ENCODE measurements at places on chromosomes 7 and 10. TPM values are rescaled to one million over a fixed set of nuclear protein-coding genes. Genes with fewer than 3 reads are reported as not detected.

DNA sequence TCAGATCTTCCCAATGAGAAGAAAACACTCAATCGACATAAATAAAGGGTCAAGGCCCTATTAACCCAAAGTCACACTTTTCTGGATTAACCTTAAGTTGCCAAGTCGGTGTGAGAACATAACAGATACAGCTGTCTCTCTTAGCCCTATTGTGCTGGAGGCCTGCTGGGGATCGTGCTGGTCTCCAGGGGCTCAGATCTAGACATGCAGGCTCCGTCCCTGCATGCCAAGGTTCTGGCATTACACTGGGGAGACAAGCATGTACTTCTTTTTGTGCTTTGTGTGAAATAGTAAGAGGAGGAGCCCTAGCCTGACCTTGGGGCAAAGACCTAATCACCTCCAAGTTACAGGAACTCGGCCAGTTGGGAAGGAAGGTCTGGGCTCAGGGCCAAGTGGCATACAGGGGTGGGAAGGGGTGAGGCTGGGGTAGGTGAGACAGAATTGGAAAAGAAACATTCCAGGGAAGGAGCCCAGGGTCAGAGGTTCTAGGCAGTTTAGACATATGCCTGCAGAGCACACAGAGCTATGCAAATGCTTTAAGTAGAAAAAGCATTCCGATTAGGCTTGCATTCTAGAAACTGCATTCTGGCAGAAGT lies 216.4 kb downstream of the HECW1 start:
- H3K27me3 ChIP-seq: no peaks in the 10 kb centered on the region
- no peak for DNase-seq
- H3K4me3 ChIP-seq: no peak overlapping the region
- H3K4me1 ChIP-seq: no peaks in the 10 kb centered on the region
- H3K36me3 ChIP-seq: peaks cover 3% of the 10 kb centered on the region

DNA sequence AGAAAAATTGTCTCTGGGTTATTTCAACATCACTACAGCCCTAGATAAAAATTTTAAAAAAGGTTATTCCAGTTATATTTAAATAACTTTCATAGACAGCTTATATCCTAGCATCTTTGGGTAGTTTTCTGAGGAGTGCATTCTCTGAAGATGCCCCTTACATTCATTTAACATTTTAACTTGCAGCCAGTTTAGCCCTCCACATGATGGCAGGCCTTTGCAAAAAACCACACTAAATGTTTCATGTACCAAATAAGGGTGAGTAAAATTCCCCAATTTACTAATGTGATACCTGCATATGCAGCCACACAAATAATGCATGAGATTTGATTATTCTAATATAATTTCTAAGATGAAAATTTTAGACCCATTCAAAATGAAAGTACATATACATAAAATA lies 108.4 kb upstream of the ZWINT start:
- no peak overlapping the region for H3K4me3 ChIP-seq
- no peaks in the 10 kb centered on the region for H3K27me3 ChIP-seq
- H3K36me3 ChIP-seq: no peaks in the 10 kb centered on the region
- H3K27ac ChIP-seq: no peak overlapping the region

GRCh38 chr7:122975341-122975740 lies 20.2 kb downstream of the TAS2R16 start:
- H3K27ac ChIP-seq: no peak overlapping the region
- peak; percentile 33 for DNase-seq
- H3K36me3 ChIP-seq: no peaks in the 10 kb centered on the region
- H3K27me3 ChIP-seq: 0 out of 2 replicates have a peak, but pooled peaks cover 6% of the 10 kb centered on the region
- no peak overlapping the region for H3K4me3 ChIP-seq

DNA sequence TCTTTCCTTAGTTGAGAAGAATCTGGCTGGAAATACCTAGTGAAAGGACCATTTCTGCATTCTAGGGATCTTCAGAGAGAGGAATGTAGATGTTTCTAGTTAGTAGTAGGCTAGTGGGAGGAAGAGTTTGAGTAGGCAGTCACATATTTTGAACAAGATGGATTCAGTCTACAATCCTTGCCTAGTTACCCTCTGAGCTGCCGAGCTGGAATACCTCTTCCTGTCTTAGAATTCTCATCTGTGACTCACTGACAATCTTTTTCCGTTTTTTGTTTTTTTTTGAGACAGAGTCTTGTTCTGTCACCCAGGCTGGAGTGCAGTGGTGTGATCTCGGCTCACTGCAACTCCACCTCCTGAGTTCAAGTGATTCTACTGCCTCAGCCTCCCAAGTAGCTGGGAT lies 30.7 kb upstream of the PLPP4 start:
- no peaks in the 10 kb centered on the region for H3K27me3 ChIP-seq
- H3K4me1 ChIP-seq: peaks cover 26% of the 10 kb centered on the region
- no peak for DNase-seq
- no peaks in the 10 kb centered on the region for H3K36me3 ChIP-seq
- no peak overlapping the region for H3K4me3 ChIP-seq

DNA sequence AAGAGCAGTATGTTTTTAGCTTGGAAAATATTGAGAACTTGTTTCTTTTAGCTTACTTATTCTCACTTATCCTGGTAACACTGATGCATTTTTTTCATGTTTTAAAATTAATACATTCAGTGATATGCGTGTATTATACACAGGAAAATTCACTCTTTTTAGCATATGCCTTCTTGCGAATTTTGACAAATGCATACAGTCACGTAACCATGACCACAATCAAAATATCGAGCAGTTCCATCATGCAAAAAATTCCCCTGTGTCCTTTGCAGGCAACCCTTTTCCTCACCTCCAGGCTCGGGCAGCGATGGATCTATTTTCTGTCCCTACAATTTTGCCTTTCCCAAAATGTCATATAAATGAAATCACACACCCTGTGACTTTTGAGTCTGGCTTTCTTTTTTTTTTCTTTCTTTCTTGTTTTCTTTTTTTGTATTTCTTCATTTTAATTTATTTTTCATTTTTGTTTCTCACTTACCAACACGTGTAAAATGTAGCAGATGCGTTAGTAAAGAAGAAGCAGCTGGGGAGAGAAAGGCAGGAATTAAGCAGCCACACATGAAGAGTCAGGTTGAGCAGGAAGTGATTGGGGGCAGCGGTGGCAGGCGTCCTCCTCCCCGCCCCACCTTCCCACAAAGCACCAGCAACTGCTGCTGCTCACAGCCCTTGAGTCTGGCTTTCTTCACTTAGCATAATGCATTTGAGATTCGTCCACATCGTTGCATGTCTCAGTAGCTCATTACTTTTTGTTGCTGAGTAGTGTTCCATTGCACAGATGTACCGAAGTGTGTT lies 29.9 kb downstream of the ADRB1 start:
- H3K4me3 ChIP-seq: no peak overlapping the region
- H3K4me1 ChIP-seq: no peaks in the 10 kb centered on the region
- no peak for DNase-seq
- H3K27me3 ChIP-seq: no peaks in the 10 kb centered on the region
- H3K36me3 ChIP-seq: no peaks in the 10 kb centered on the region

GRCh38 chr7:74230446-74231231 lies 20.8 kb downstream of the LAT2 start:
- no peaks in the 10 kb centered on the region for H3K27me3 ChIP-seq
- peaks cover 12% of the 10 kb centered on the region for H3K4me1 ChIP-seq
- H3K27ac ChIP-seq: no peak overlapping the region
- DNase-seq: no peak

GRCh38 chr7:387132-388022 lies 97.4 kb downstream of the FOXL3 start:
- no peaks in the 10 kb centered on the region for H3K36me3 ChIP-seq
- H3K27ac ChIP-seq: no peak overlapping the region
- no peaks in the 10 kb centered on the region for H3K4me1 ChIP-seq
- no peaks in the 10 kb centered on the region for H3K27me3 ChIP-seq

DNA sequence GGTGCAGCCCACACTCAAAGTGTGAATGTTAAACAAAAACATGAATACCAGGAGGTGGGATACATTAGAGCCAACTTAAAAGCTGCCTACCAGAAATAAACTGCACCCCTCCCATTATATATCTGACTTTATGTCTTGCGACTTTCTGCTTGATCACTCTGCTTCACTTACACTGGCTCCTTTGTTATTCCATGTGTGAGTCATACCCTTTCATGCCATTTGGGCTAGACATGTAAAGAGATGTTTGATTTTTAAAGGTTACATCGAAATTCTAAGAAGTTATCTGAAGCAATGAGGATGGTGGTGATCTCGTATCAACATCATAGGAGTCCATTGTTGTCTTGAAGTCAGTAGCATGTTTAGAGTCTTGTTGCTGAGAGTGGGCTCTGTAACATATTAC lies 31.6 kb upstream of the ETV1 start:
- no peaks in the 10 kb centered on the region for H3K4me1 ChIP-seq
- no peak overlapping the region for H3K4me3 ChIP-seq
- no peaks in the 10 kb centered on the region for H3K27me3 ChIP-seq
- no peak overlapping the region for H3K27ac ChIP-seq
- no peak for DNase-seq

- no peak overlapping the region for H3K27ac ChIP-seq
- H3K36me3 ChIP-seq: no peaks in the 10 kb centered on the region
- H3K4me3 ChIP-seq: no peak overlapping the region
- no peaks in the 10 kb centered on the region for H3K27me3 ChIP-seq
- no peak for DNase-seq
Observed at GRCh38 chr7:38795593-38795992, 113.4 kb downstream of the VPS41 start.

- no peaks in the 10 kb centered on the region for H3K36me3 ChIP-seq
- H3K27me3 ChIP-seq: no peaks in the 10 kb centered on the region
- no peak overlapping the region for H3K27ac ChIP-seq
- DNase-seq: no peak
Observed at GRCh38 chr10:117929327-117930067, 117.2 kb downstream of the RAB11FIP2 start.

DNA sequence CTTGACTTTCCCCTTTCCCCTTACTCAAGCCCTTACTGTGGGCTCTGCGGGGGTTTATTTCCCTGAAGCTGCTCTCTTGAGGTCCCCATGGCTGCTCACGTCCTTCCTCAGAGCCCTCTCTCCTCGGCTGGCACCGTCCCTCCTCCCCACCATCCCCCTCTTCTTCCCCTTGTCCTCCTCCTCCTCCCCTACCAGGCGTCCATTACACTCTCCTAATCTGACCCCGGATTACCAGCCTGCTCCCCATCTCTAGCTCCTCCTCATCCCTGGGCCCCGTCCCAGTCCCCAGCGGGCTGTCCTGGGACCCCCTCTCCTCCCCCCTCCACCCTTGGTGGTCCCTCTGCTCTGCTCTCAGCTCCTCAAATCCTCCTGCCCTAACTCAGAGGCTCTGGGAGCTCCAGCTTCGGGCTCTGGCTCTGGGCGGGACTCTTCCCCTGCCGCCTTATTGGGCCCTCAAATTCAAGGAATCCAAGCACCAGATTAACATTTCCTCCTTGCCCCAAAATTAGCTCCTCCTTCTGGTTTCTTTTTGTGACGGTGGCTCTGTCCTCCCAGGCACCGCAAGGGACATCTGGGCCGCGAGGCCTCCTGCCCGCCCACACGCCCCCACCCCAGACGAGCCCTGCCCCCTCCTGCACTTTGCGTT lies 48.5 kb upstream of the LEP start:
- no peaks in the 10 kb centered on the region for H3K27me3 ChIP-seq
- no peaks in the 10 kb centered on the region for H3K4me1 ChIP-seq
- no peak overlapping the region for H3K4me3 ChIP-seq

DNA sequence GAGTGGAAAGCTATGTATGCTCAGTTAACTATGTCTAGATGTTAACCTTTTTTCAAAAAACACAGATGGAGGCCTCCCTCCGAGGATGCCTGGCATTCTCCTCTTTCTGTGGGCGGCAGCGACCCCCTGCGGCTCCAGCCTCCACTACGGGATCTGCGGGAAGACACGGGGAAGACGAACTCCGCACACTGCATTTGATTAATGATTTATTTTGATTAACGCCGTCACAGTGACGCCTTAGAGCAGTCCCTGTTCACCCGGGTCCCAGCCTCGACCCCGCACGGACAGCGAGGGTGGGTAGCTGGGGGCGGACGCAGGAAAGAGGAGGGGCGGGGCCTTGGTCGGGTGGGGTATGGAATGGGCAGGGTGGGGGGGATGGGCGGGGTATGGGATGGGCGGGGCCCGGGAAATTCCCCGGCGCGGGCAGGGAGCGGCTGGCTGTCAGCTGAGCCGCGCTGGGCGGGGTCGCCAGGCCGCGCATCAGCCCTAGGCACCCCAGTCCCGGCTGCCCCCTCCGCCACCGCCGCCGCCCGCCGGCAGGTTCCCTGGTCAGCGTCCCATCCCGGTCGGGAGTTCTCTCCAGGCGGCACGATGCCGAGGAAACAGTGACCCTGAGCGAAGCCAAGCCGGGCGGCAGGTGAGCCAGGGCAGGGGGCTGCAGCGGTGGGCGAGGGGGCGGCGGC lies at the start of gene OPTN:
TSS of gene OPTN (plus strand) at position 498 of the 683 bp plus-strand sequence. CDS start 8,960 bp downstream, outside the sequence.
- H3K36me3 ChIP-seq: peaks cover 19% of the 10 kb centered on the region
- H3K27me3 ChIP-seq: no peaks in the 10 kb centered on the region
- H3K27ac ChIP-seq: peak within 1 kb of the TSS; percentile 90
- H3K4me1 ChIP-seq: peaks cover 20% of the 10 kb centered on the region
- DNase-seq: peak; percentile 95

DNA sequence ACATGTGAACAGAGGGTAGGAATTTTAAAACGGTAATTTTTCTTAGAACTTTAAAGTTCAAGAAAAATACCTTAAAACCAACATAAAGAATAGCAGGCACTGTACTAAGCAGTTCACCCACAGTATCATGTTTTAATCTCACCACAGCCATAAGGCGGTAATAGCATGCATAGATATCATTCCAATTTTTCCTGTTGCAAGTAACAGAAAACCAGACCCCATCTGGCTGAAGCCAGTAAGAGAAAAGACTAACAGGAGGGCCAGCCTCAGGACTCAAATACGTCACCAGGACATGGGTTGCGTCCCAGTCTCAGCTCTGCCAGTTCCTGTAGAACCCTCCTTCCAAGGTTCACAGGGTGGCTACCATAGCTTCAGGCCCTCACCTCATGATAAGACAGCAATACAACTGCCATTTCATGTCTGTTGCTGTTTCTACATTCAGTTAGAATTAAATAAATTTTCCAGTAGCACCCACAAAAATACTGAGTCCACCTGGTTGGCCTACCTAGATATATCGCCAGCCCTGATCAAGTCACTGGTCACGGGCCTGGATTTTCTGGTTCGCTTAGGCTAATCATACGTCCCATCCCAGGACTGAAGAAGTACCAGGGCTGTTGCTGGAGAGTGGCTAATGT lies 2.0 kb upstream of the RNF32 start:
- peaks cover 17% of the 10 kb centered on the region for H3K4me1 ChIP-seq
- H3K27ac ChIP-seq: no peak overlapping the region
- no peak for DNase-seq
- no peaks in the 10 kb centered on the region for H3K36me3 ChIP-seq
- no peaks in the 10 kb centered on the region for H3K27me3 ChIP-seq
- H3K4me3 ChIP-seq: no peak overlapping the region

- no peak overlapping the region for H3K4me3 ChIP-seq
- H3K27ac ChIP-seq: peak overlapping the region; percentile 23
- no peaks in the 10 kb centered on the region for H3K36me3 ChIP-seq
- H3K4me1 ChIP-seq: peaks cover 11% of the 10 kb centered on the region
- peak; percentile 75 for DNase-seq
Observed at GRCh38 chr7:81284576-81284975, 365.7 kb upstream of the SEMA3C start.

Gene BRAF
- 10.5 TPM for total RNA-seq

Gene ACTA2
- total RNA-seq: 2,012 TPM

Gene NT5C2
- total RNA-seq: 97.2 TPM

Gene KLF14
- total RNA-seq: not detected

Gene STEAP4
- not detected for total RNA-seq

Gene MYL10
- not detected for total RNA-seq

Gene CDK1
- 302 TPM for total RNA-seq

Measured in SJSA1 (cell line).